ENCODE measurements at places on chromosomes 16 and 17.

GRCh38 chr17:58960068-58960467 lies 146.6 kb downstream of the TRIM37 start:
- DNase-seq, result no peak

DNA sequence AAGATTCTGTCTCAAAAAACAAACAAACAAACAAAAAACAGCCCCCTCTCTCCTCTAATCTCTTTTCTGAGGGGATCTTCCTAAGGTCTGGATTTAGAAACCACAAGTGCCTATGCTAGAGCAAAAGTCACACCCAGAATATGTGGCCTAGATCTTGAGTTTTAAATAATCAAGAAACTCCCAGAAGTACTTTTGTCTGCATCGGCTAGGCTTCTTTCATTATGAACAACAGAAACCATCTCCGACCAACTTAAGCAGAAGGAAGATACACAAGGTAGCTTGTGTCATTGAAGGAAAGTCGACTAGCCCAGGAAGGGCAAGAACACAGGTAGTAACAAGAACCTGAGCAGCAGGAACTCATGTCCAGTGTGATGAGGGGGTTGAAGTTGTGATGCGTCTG lies 73.9 kb upstream of the KIFC3 start:
- no peak for DNase-seq

DNA sequence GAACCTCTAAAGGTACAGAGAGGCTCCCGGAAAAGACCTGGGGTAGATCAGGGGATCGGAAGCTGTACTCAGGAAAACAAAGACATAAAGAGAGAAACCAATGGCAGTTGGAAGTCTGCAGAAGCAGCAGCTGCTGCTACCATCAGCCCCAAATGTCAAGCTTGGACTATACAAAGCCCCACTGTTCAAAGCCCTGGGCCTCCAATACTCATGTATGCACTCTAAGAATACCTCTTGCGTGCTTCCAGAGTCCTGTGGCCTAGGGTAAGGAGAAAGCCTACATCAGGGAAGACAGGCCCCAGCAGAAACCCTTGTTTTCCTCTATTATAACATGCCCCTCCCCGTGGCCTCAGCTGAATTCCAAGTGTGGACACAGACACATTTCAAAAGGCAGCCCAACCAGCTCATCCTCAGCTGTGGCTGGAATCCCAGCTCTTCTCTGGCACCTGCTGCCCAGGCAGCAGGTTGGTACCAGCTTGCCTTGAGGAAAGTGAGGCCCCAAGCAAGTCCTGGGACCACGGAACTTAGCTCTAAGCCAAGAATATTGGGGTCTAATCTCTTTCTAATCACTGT lies 19.3 kb upstream of the MTMR4 start:
- DNase-seq, result no peak

DNA sequence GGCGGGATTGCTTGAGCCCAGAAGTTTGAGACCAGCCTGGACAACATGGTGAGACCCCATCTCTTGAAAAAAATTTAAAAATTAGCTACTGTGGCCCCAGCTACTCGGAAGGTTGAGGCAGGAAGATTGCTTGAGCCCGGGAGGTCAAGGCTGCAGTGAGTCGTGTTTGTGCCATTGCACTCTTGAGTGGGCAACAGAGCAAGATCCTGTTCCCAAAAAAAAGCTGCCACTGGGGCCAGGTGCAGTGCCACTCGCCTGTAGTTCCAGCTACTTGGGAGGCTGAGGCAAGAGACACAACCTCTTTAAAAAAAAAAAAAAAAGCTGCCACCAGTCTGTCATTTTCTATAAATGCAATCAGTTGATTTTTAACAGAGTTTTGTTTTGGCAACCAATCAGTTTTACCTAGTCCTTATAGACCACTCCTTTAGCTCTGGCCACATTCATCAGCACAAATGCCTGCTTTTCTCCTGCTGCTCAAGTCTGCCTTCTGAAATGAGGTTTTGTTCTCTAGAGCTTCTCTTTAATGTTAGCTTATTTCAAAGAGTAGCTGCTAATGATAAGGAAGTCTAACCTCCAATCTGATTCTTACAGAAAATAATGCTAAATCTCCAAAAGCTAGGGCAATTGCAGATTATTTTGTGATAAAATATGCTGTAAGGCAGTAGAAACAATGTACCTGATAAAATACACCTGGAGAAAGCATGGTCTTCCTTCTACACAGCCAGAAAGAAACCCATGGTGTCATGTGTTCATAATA lies 64.8 kb downstream of the TUBD1 start:
- DNase-seq, result no peak

GRCh38 chr17:48373130-48373830 lies 56.7 kb downstream of the SKAP1 start:
- no peak for DNase-seq

DNA sequence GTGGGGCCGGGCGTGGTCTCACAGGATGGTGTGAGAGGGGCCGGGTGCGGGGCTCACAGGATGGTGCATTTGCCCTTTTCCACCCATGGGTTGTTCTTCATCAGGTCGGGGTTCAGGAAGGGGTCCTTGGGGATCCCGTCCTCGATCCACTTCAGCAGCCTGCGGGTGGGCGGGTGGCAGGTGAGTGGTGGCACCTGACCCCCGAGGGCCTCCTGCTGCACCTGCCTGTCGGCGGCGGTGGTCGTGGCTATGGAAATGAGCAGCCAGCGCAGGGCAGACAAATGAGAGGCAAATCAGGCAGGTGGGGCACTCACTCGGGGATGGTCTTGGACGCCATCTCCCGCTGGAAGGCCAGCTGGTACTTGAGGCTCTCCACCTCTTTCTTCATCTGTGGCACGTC lies 1.9 kb downstream of the GNG13 start:
- DNase-seq, result no peak

DNA sequence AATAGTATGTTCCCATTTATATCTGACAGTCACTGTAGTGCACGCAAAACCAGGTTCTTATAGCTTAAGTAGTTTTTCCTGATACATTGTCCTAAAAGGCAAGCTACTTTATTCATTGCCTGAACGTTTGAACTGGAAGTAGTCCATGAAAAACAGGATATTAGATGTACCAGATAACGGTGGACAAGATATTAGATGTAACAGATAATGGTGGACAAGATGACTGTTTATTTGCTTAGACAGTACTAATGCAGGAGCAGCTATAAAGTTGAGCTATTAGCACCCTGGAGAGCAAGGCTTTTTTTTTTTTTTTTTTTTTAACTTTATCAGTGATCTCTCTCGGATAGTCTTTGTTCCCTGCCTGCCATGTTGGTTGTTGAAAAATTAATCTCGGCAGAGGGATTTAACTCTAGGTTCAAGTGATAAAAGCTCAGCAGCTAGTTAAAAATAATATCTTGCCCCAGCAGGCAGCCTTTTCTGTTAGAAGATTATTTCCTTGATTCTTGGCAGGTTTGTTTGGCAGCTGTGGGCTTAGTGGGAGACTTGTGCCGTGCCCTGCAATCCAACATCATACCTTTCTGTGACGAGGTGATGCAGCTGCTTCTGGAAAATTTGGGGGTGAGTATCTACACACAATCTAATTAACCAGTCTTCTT lies 17.3 kb upstream of the TBKBP1 start:
- DNase-seq, result no peak

DNA sequence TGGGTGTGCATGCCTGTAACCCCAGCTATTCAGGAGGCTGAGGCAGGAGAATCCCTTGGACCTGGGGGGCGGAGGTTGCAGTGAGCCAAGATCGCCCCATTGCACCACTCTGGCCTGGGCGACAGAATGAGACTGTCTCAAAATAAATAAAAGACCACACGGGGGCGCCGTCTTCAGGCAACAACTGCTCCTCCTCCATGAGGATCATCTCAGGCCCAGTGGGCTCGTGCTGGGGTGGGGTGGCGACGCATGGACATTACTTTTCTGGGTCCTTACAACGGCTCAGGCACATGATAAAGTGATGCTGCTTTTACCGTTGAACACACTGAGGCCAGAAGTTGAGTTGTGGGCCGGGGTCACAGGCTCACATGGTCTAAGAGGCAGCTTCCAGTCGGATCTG lies 56.2 kb downstream of the PRMT7 start:
- DNase-seq, result no peak

- no peak for DNase-seq
Observed at GRCh38 chr17:28897769-28898526, 415 bp upstream of the FLOT2 start.

DNA sequence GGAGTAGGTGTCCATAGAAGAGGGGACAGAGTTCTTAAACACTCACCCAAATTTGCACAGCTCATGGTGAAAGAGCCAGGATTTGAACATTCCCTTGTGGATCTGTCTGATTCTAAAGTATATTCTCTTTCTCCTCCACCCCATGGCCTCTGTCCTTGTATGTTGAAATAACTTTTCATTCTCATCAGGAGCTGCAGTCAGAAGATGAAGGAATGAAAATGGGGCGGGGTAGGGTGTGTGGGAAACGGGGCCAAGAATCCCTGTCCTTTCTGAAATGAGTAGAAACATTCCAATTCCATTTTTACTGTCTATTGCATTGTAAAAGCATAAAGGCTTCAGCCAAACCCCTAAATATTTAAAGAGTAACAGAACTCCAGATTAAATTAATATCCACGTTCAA lies 42.8 kb downstream of the NOG start:
- DNase-seq, result no peak

- DNase-seq, result no peak
Observed at GRCh38 chr17:9148905-9149525, 127.7 kb downstream of the NTN1 start.

GRCh38 chr17:55444471-55445441 lies 23.1 kb upstream of the MMD start:
- no peak for DNase-seq

DNA sequence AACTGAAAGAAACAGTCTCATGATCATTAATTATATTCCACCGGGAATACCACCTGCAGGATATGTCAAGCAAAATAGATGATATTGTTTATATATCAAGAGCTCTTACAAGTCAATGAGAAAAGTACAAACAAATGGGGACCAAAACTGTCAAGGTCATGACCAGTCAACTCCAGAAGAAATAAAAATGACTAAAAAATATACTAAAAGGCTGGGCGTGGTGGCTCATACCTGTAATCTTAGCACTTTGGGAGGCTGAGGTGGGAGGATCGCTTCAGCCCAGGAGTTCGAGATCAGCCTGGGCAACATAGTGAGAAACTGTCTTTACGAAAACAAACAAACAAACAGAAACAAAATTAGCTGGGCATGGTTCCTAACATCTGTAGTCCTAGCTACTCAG lies 49.8 kb upstream of the SCNN1B start:
- no peak for DNase-seq

GRCh38 chr17:63275318-63275970 lies 170.7 kb downstream of the CYB561 start:
- no peak for DNase-seq

GRCh38 chr16:55988013-55988412 lies 112.8 kb upstream of the CES5A start:
- DNase-seq, result no peak

GRCh38 chr16:1206786-1207185 lies 18.3 kb downstream of the TPSG1 start:
- no peak for DNase-seq

- no peak for DNase-seq
Observed at GRCh38 chr17:83053739-83054451, 25.5 kb upstream of the METRNL start.

GRCh38 chr17:74150428-74151025 lies 53.0 kb upstream of the RPL38 start:
- no peak for DNase-seq

- DNase-seq, result no peak
Observed at GRCh38 chr17:39231091-39231561, 5.4 kb upstream of the STAC2 start.

DNA sequence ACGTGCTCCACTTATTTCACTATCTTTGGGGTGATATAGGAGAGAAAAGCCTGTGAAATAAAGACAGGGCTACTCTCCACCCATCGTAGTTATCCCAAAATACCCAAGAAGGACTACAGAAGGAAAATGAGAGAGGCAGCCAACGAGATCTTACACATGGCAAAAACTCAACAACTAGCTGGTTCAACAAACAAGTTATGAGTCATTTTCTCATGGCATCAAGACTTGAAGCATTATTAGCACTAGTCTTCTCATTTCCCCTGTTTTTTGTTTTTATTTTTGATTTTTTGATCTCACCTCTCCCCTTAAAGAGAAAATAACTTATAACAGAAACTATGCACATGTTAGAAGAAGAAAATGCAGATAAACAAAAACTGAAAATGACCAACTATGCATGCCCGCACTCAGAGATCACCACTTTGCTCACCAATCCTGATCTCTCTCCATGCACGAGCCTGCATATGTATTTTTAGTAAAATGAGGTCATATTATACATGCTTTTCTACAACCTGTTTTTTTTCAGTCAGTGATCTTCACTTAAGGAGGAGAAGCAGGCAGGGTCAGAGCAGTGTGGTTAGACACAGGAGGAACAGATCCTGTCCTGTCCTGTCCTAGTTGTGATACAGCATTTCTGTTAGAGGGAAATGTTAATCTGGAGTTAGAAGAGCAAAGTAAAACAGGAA lies 22.8 kb downstream of the FAM117A start:
- DNase-seq, result no peak

GRCh38 chr16:54822492-54822891 lies 108.2 kb upstream of the IRX5 start:
- no peak for DNase-seq

DNA sequence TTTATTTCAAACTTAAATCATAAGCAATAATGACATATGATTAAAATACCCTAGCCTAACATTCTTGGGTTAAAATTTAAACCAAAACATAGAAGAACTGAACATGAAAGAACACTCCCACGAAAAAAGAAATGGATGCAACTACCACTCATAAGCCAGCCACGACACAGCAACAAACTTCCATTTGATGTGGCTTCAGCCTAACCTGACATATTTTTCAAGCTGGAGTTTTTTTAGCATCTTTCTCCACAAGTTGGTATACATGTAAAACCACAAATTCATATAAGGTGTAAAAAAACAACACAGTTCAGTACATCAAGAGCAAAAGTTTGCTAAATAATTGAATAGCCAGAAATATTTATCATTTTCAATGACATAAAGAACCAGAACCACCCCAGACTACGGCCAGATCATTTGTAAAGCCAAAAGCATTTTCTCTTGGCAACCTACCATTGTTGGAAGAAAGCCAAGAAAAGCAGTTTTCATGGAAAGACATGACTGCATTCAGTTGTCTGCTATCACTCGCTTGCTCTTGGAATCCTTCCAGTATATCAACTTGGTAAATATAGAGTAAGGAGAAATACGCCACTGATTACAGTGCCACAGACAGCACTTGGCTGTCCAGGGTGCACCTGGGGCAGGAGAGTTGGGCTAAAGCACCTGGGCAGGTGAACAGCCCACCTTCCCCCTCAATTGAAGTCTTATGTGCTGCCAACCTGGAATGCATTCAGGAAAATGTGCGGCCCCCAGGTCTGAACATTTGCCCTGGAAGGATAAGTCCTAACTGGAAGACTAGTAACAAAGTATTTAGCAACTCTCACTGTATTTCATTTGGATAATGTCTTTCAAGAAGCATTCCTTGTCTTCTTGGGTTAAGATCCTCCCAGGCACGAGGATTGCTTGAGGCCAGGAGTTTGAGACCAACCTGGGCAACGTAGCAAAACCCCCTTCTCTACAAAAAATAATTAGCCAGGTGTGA lies 60.5 kb downstream of the CREBBP start:
- DNase-seq, result no peak

GRCh38 chr16:74094962-74095361 lies 201.7 kb upstream of the PSMD7 start:
- no peak for DNase-seq

- DNase-seq, result no peak
Observed at GRCh38 chr17:2598166-2598565, 4.7 kb downstream of the PAFAH1B1 start.

Measured in stimulated activated CD4-positive, alpha-beta T cell treated with anti-CD3 and anti-CD28 coated beads, Interleukin-1b, Interleukin-23, amount 100 ng/mL, for 1 hour (primary cell).